ENCODE measurements at places on chromosomes 13 and 19.

DNA sequence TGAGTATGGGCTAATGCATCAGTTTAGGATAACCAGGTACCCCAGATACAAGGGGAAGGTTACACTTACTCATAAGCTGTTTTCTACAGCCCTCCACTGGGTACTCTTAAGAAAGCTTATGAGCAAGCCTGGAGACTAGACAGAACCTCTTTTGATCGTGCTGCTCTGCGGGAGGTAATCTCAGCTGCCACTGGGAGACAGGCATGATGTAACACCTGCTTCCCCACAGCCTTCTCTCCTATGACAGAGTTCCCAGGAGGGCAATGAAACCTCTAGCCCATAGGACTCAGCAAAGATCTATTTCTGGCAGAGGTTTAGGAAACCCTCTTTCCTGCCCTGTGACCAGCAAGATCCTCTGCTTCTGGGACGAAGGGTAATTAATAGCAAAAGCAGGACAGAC is 65.6 kb downstream of the WASF3 start:
- no peak for DNase-seq

DNA sequence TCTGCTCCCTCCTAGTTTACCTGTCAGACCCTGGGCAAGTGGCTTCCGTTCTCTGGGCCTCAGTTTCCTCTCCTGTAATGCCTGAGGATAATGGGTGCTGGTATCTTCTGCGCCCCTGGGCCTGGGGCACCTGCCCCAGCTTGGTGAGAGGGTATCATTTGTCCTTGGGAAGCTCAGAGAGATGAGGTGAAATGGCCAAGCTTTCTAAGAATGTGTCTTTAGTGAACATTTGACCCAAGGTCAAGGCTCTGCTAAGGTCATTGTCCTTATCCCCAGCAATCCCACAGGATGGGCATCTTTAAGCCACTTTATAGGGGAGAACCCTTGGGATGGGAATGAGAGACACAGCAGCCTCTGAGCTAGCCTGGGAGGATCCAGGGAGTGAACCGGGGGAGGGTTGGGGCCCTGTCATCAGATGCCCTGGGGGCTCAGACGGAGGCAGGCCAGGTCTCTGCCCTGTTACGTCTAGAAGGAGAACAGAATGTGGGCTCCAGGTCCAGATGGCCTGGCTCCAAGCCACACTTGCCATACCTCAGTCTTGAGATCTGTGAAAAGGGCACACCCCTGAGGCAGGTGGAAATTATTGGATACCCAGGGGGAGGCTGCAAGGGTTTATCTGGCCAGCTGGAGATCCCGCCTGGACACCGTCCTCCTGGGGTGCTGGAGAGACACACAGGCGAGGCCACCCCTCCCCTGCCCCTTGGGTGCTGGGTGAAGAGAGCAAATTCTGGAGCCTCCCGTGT is 1.1 kb upstream of the NFIC start:
- DNase-seq: peak; percentile 55

- DNase-seq: peak; percentile 70
Measured at GRCh38 chr19:19406878-19407632, 1.6 kb downstream of the GATAD2A start.

- DNase-seq: no peak
Measured at GRCh38 chr13:69168436-69168835, 939.2 kb upstream of the ATXN8OS start.

DNA sequence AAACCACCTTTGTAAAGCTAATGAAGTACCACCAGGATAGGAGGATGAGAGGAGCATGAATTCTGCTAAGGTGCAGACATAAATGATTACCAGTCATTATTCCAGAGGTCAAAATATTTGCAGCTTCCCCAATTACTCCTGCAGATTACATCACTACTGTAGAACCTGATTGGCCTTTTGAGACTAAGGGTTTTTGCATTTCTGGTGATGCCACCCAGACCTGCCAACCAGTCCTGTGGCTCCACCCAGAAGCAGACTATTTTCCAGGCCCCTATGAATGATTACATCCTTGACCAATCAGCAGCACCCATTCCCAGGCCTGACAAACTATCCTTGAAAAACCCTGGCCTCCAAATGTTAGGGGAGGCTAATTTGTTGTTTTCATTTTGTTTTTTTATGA is 11.2 kb upstream of the KCNC3 start:
- DNase-seq: no peak
